Endodermal cell (in vitro differentiated cells): ENCODE measurements at places on chromosomes 16 and 17.
A peak's percentile ranks its signal among the peaks of the same experiment; 100 is the strongest.

GRCh38 chr17:5769593-5770354 is 185.5 kb upstream of the NLRP1 start:
- DNase-seq = no peak

DNA sequence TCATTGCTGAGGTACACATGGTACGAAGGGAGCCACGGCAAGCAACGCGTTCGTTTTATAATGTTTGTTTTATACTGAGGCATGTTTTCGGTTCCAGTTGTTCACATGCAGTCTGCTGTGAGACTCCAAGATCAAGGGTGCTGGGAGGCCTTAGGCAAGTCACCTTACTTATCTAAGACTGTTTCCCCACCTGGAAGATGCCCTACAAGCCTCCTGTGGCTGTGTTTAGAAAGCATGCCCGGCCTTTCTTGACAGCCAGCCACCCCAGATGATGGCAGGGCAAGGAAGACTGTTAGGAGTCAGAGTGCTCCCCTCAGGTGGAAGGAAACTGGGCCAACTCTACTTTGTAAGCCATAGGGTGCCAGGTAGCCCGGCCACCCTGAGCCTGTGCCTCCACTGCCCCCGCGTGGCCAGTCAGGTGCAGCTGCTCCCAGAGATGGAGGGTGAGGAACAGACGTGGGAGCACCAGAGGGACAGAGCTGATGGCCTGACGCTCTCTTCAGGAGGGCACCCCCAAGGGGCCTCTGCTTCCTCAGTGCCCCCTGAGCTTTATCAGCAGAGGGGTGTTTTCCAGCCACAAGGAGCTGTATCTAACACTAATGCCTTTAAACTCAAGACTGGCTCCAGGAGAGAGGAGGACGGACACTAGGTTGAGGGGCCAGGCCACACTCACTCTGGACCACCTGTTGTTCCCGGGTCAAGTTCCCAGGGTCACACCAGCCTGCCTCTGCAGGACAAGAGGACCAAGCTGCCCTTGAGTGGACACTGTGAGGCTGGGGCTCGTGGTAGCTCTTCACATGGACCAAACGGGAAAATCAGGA is 5.4 kb downstream of the NAT9 start:
- peak; percentile 96 for DNase-seq

- DNase-seq = peak; percentile 71
Measured at GRCh38 chr17:38543403-38544174, 62.2 kb downstream of the SRCIN1 start.

DNA sequence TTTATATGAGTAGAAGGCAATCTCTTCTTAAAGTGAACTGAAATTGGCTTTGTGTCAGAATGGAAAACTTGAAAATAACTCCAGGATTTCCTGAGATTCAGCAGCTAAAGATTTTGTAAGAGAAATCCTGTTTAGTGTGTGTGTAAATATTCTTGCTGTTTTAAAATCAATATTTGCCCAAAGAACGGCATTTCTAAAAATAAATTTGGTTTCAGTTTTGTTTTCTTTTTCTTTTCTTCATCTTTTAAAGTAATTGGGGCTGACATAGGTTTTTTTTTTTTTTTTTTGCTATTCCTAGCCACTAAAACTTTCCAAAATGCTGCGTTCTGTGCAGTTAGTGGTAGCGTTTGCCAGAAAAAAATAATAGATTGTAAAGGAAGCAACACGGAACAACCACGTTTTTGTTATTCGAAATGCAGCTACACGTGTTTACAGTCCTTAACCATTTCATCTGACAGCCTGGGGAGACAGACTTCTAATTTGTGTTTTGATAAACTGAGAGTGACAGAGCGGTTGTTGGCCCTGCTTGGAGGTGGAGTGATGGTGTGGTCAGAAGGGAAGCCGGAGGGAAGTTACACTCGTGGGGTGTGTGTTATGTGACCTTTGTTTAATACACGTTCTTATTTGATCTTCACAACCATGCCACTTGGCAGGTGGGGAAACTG is 21.6 kb upstream of the SMPD3 start:
- no peak for DNase-seq

GRCh38 chr16:9258423-9259051 is 167.1 kb downstream of the HAPSTR1 start:
- peak; percentile 88 for DNase-seq

DNA sequence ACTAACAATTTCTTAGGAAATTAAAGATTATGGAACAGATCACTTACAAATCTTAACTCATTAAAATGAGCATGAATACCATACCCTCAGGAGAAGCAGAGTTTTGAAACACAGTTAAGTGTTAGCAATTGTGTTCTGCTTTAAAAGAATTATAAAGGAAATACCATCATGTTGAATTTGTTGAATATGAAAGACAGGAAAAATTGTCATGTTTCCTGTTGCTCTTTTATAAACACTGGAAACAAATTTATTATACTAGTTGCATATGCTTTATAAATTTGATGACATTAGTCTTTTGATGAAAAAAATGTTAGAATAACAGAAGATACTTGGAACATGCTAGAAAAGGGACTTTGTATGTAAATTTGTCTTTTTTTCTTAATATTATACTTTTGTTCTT is 59.7 kb downstream of the VMP1 start:
- DNase-seq = no peak

GRCh38 chr17:8557176-8557806 is 73.2 kb downstream of the MYH10 start:
- DNase-seq = no peak

DNA sequence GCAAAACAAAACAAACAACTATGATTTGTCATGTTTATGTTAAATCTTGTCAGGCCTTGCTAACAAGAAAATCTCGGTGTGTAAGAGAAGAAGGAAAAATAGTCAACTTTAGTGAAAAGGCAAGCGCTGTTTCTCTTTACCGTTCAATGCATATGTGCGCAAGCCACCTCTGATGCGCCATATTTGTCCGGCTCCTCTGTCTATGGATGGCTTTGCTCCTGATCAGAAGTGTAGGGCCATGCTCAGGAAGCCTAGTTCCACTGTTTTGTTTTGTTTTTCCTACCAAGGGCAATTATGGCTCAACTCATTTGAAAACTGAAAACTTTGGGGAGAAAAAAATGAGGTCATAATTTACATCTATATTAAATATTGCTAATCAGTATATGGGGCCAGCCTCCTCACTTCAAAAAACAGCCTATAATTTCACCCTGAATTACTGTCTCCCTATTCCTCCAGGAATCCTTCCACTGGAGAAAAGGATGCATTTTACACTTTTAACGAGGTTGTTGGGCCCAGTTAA is 4.5 kb downstream of the MAF start:
- DNase-seq = no peak

DNA sequence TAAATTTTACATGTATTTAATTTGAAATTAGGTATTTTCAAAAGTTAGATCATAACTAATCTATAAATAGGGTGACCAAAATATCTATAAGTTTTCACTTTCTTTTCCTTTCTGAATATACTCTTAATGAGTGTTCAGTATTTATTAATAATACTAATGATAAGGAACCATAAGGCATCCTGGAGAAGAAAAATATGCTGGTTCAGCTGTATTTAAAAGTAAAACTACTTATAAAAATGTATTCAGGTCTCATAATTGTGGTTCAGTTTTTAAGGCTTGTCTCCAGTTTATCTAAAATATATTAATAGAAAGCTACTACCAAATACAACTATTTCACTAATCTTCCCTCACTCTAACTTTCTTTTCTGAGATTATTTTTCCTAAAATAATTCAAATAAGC is 67.3 kb downstream of the HELZ start:
- no peak for DNase-seq

DNA sequence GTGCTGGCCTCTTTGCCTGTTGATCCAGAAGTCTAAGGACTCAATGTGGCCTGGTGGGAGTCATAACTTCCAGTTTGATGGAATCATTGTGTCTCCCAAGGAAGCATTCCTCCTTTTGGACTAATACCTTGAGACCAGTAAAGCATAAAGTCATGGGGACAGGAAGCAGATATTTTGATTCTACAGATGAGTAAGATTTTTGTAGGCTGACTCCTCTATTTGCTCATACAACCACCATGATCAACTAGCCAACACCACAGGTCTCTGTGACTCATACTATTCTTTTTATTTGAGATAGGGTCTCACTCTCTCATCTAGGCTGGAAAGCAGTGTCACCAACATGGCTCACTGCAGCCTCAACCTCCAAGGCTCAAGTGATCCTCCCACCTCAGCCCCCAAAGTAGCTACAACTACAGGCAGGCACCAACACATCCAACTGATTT is 6.2 kb downstream of the MT2A start:
- no peak for DNase-seq

- DNase-seq = no peak
Measured at GRCh38 chr17:36983618-36984017, 34.9 kb downstream of the AATF start.

- no peak for DNase-seq
Measured at GRCh38 chr17:63249256-63250004, 196.7 kb downstream of the CYB561 start.
